ENCODE measurements at places on chromosomes 4 and X. TPM values are rescaled to one million over a fixed set of nuclear protein-coding genes. Genes with fewer than 3 reads are reported as not detected.

Gene TRIML2
- not detected for polyA plus RNA-seq

Gene YY2
- polyA plus RNA-seq, result 1.2 TPM

DNA sequence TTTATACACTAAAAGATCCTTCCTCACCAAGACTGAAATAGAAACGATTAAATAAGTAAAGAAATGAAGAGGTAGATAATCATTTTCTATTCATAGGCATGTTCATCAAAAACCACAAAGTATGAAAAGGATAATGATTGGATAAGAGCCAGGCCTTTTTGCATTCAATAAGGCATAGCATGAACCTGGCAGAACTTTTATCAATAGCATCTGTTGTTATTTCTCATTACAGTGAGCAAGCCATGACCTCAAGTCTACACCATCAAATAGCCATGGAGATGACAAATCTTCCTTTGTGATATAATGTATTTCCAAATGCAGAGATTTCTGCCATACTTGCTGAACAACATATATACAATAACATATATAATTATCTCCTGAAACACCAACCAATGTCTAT, 206.0 kb upstream of the SLC7A11 start:
- no peak for DNase-seq

GRCh38 chr4:40194602-40195161, 2.1 kb upstream of the RHOH start:
- no peak for DNase-seq

GRCh38 chr4:140223056-140223810, 69.2 kb upstream of the MAML3 start:
- no peak for DNase-seq

DNA sequence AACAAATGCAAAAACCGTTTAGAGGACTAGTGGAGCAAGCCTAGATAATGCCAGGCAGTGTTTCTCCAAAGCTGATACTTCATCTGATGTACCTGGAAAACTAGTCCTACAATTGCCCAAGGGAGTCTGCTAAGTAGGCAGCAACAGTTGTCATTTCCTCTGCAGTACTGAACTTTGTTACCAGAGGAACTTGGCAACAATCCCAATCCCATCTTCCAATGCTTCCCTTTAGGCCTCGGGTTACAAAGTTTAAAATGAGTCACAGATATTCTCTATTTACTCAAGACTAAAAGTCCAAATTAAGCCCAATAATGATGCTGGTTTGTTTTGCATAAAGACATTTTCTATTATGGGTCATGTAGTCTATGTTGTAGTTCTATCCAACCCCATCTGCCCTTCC, 120.0 kb upstream of the GLRA2 start:
- no peak for DNase-seq

DNA sequence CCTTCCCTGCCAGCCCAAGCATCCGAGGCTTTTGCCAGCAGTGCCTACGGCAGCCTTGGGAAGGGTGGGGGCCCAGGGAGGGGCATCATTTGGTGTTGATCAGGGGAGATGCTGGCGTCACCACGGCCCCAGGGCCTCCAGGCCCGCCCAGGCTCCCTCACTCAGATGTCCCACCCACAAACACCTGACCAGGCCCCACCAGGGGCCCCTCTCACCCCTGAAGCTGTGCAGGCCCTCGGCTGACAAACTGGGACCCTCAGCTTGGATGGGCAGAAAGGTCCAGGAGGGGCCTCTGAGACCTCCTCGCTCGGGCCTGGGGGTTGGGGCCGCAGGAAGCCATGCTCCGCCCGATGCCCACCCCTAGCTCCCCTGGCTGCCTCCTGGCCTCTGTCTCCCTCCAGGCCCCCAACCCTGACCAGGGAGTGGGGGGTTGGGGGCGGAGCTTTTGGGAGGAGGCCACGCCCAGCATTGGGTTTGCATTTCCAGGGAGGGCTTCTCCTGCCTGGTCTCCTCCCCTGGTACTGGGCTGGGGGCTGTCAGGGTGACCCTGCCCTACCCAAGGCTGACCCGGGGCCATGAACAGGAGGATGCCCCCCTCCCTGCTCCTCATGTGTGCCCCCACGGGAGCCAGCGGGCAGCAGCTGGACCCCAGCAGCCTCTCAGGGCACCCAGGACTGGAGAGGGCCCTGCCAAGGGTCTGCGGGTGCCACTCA, 33.4 kb upstream of the SPON2 start:
- no peak for DNase-seq

DNA sequence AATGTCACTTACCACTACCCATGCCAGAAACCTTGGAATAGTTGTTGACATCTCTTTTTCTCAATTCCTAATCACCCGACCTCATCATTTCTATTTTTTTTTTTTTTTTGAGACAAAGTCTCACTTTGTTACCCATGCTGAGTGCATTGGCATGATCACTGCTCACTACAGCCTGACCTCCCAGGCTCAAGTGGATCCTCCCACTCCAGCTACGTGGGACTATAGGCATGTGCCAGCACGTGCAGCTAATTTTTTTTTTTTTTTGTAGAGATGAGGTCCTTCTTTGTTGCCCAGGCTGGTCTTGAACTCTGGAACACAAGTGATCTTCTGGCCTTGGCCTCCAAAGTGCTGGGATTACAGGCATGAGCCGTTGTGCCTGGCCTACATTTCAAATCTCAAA, 12.0 kb downstream of the KDM6A start:
- no peak for DNase-seq

DNA sequence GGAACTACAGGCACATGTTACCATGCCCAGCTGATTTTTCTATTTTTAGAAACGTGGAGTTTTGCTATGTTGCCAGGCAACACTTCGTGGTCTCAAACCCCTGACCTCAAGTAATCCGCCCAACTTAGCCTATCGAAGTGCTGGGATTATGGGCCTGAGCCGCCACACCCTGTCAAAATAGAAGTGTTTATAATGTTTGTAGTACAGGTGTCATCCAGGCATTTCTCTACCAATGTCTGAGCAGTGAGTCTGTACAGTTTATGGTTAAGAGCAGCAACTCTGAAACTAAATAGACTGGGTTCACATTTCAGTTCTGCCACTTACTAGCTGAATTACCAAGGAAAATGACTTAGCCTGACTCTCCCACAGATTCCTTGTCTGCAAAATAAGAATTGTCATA, 460.4 kb upstream of the GALNT7 start:
- DNase-seq, result no peak

GRCh38 chrX:104419211-104419610, 146.8 kb upstream of the IL1RAPL2 start:
- DNase-seq, result no peak

GRCh38 chr4:85907001-85907400, 432.1 kb downstream of the ARHGAP24 start:
- no peak for DNase-seq

All from forelimb muscle (tissue), 1 donor.